Activated gamma-delta T cell treated with anti-CD3 and anti-CD28 coated beads, Interleukin-2, amount 50 U/mL, for 16 hours (primary cell): ENCODE measurements at places on chromosomes 12 and 14.

GRCh38 chr12:77648716-77649115, 182.0 kb upstream of the NAV3 start:
- DNase-seq: no peak

DNA sequence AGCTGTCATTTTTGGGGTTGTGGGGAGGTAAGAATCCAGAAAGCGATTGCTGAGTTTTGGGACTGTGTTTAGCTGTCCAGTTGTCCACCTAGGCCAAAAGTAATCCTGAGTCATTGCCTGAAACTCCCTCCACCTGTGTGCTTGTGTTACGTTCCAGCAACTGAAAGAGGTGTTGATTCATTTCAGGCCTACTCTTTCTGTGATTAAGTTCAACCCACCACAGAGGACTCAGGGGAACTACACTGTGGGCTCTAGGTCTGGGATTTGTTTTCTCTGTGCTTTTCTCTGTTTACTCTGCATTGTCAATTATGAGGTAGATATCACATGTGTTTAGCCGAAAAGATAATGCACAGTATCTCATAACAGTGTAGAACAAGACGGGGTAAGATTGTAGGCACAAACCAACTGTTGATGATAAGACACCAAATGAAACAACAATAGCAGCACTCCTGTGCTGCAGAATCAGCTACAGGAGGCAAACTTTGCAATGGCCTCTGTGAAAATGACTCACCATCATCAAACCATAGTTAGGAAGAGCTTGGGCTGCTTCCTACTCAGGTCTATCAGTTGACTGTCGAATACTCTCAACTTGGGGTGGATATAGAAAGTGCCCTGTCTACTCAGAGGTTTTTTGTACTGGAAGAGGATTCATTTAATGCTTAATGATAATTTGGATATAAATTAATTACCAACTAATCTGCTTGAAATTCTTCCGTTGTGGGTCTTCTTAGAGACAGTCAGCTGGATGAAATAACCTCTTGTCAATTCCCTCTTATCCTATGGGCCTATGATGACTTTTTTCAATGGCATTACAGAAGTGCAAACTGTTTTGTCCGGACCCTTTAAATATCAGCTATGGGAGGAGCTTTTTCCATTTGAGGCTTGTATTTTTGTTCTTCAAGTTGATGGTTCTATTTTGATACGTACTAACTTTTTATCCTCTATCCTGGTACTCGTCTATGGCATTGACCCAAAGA, 385.9 kb downstream of the BMP4 start:
- DNase-seq: no peak

GRCh38 chr12:45368841-45369489, 153.1 kb downstream of the ANO6 start:
- no peak for DNase-seq

GRCh38 chr12:67692966-67693365, 44.4 kb downstream of the DYRK2 start:
- DNase-seq: no peak
